ENCODE measurements at places on chromosomes 13 and 19.

DNA sequence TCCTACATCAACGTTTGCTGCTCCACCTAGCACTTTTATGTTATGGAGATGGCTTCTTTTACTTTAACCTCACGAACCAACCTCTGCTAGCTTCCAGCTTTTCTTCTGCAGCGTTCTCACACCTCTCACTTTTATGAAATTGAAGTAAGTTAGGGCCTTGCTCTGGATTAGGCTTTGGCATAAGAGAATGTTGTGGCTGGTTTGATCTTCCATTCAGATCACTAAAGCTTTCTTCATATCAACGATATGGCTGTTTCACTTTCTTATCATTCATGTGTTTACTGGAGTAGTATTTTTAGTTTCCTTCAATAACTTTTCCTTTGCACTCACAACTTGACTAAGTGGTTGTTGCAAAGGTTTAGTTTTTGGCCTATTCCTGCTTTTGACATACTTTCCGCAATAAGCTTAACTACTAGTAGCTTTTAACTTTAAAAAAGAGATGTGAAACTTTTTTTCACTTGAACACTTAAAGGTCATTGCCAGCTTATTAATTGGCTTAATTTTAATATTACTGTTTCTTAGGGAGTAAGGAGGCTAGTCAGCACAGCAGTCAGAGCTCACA is 60.0 kb upstream of the SPRY2 start:
- DNase-seq = no peak

GRCh38 chr13:20831254-20831653 is 57.5 kb upstream of the EEF1AKMT1 start:
- DNase-seq = no peak

DNA sequence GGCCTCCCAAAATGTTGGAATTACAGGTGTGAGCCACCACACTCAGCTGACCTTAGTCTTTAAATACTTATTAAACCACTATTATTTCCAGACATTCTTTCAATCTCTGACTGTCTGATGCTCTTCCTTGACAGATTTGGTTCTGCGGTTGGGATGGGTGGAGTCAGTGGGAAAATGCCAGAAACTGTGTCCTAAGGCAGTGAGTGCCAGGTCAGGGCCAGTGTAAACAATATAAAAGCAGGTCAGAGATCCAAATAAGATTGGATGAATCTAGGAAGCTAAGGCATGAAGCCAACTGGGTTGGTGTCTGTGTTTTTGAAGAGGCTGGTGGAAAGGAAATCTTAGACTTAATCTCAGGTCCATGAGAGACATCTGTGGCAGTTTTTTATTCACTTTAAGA is 74.7 kb downstream of the KLF5 start:
- DNase-seq = no peak

GRCh38 chr19:8821748-8822241 is 10.3 kb downstream of the ZNF558 start:
- no peak for DNase-seq

DNA sequence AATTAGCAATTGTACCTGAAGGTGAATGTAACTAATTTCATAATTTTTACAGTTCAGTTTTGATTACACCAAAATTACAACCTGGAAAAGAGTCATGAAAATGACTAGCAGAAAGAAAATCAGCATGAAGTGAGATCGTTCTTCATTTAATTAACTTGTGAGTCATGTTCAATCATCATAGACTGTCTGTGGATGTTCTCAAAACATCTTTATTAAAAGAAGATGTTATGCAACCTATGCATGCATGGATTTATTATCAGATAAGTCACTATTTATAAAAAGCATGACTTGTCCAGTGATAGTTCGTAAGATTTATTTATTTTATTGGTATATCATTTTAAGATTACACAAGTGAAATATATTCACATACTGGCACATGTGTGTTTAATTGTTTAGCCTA is 245.9 kb downstream of the ITGBL1 start:
- DNase-seq = no peak

- DNase-seq = peak; percentile 43
These were observed 177.5 kb downstream of the DCLK1 start for GRCh38 chr13:35953537-35954206.

- DNase-seq = no peak
These were observed 339.7 kb upstream of the EDNRB start for GRCh38 chr13:78258304-78258703.

DNA sequence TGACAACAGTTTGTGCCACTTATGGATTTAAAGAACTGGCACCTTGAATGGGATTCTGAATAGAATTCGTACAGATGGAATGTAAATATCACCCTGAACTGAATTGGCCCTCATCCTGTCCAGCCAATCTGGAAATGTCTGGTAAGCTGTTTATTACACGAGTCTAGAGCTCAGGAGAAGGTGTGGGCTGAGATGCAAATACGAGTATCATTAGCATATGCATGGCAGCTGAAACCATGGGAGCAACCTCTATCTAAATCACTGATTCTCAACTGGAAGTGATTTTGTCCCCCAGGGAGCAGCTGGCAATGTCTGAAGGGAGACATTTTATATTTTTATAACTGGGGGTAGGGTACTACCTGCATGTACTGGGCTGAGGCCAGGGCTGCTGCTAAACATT is 15.6 kb upstream of the VWA8 start:
- DNase-seq = no peak

DNA sequence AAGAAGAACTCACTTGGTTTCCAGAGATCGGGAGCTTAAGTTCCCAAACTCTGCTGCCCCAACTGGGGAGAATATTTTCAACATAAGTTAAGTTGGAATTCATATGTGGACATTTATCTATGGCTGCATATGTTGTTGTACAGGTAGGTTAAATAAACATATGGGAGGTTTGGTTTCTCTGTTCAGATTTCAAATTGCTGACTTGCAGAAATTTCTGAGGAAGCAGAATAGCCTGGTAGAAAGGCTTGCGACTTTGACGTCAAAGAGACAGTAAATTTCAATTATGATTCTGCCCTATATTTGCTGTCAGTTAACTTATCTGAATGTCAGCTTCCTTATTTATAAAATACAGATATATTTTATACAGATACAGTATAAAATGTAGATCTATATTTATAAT is 40.0 kb upstream of the TPP2 start:
- DNase-seq = no peak

DNA sequence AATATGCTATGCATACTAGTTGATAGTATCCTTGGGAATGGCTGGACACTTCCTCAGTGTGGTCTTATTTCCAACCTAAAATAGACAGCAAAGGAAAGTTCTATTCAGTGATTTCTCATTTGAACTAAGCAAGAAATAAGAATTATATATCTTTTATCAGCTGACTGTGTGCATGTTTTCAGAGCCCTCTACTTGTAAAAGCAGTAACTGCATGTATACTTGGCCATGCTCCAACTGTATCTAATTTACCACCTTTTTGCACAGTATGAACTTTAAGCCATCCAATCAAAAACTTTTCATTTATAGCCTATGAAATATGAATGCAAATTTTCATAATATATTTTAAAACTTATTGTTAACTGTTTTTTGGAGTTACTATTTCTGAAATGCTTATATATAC is 136.4 kb upstream of the PCDH9 start:
- no peak for DNase-seq

DNA sequence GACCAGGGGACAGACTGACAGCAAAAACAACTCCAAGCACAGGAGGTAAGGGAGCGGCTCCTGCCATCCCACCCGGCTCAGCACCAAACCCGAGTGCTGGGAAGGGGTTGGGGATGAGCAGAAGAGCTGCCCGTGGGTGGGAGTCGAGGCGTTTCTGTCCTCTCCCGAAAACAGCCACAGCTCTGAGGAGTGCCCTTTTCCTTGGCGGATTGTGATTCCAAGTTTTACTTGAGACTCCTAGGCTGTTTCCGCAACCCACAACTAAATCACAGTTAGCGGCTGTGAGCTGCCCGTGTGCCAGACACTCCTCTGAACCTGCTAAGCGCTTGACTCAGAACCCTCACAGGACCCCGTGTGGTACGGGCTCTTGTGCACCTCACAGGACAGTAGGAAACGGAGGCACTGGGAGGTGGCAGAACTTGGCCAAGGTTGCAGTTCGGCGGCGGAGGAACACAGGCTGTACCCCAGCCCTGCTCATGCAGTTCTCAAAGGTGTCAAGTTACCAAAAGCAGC is 21.4 kb downstream of the CFAP97D2 start:
- DNase-seq = no peak

- DNase-seq = no peak
These were observed 12.8 kb downstream of the MOB3A start for GRCh38 chr19:2083174-2083854.

- no peak for DNase-seq
These were observed 5.6 kb downstream of the SNRPA start for GRCh38 chr19:40756502-40757110.

GRCh38 chr13:104984296-104984818 is 1551.1 kb downstream of the EFNB2 start:
- DNase-seq = no peak

DNA sequence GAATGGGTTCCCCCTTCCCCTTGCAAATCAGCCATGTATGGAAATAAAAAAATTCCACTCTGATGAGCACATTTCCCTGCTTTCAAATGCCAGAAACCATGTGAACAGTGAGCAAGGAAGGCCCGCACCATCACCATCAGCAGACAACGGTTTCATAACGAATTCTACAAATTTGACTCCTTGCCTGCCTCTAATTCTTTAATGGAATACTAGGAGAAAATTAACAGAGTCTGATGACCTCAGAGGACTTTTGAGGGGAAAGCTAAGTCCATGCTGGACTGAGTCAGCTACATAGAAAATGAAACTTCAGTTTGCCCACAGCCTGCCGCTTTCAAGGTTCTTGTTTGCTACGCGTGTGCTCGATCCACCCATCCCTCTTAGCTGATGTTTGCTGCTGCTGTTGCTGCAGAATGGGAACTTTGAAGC is 46.7 kb upstream of the KL start:
- no peak for DNase-seq

DNA sequence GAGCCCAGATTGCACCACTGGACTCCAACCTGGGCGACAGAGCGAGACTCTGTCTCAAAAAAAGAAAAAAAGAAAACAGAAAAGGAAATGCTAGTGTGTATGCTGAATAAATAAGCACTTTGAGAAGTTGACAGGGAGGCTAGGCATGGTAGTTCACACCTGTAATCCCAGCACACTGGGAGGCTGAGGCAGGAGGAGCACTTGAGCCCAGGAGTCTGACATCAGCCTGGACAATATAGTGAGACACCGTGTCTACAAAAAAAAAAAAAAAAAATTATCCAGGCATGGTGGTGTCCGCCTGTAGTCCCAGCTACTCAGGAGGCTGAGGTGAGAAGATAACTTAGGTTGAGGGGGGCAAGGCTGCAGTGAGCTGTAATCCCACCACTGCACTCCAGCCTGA is 19.1 kb upstream of the LDLR start:
- DNase-seq = no peak

DNA sequence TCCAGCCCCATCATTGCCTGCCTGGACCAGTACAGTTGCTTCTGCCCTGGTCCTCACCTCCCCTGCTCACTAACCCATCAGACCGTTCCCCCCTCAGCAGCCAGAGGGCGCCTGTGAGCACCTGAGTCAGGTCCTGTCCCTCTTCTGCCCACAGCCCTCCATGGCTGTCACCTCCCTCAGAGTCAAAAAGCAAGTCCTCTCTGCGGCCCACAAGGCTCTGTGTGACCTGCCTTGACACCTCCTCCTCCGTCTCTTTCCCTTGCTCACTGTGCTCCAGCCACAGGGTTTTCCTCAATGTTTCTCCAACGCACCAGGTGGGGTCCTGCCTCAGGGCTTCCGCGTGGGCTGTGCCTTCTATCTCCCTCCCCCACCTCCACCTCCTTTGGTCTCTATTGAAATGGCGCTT is 29.4 kb upstream of the PTPRS start:
- no peak for DNase-seq

DNA sequence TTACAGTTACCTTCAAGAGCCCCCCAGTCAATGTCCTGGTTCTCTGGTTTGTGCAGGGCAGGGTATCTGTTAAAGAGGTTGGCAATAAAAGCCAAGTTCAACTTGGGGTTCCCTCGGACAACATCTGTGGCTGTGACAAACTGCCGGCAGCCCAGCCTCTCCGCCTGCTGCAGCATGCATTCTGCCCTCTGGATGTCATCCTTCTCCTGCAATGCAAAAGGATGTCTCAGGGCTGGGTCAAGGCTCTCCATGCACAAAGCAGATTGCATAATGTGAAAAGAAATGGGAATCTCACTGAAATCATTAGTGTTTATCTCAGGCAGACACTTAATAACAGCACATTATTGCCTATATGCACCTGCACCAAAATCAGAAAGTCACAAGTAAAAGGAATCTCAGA is 35.1 kb downstream of the LCP1 start:
- DNase-seq = no peak

DNA sequence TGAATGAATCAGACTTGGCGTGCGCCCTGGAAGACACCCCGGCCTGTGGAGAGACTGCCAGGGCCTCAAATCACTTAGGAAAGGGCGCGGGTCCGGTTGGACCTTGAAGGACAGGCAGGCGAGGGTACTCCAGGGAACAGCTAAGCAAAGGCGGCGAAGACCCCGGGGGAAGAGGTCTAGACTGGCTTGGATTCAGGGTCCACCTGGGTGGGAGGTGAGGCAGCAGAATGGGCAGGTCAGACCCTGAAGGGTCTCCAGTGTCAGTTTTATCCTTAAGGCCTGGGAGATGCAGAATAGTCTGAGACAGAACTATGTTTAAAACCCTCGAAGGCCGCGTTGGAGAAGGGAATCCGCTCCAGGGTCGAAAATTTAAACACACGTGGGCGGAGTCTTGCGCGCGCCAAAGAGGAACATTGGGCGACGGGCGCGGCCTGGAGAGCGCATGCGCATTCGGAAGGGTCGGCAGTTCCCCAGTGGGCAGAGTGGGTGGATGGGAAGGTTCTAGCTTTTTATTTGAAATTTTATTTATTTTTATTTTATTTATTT is 567 bp upstream of the SMG9 start:
- no peak for DNase-seq

DNA sequence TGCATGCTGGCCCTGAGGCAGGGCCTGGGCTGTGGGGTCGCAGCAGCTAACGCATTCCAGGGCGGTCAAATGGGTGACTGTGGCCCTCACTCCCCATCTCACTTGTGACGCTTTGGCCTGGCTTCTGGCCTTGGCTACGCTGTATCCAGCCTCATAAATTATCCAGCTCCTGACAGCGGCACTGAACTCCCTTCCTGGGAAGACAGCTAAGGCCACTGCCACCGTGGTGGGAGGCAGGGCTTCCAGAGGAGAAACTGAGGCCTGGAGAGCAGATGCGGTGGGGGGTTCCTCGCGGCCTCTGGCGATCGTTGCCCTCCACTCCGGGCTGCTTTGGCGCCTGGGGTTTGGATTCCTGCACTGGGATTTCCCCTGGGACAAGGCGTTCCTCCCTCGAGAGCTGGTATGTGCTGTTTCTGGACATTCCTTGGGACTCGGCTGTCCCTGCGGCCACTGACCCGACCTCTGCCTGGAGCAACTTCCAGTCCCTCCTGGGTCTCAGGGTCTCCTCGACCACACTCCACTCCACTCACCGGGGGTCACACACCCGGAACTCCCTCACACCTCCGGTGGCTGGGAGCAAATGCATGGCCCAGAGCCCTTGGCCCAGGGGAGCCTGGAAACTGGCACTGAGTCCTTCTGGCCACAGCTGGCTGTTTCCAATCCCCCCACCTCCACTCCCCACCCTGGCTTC is 3.4 kb downstream of the TBXA2R start:
- no peak for DNase-seq

All from HTR-8/SVneo (cell line).